ENCODE measurements at places on chromosomes 12 and 14.

DNA sequence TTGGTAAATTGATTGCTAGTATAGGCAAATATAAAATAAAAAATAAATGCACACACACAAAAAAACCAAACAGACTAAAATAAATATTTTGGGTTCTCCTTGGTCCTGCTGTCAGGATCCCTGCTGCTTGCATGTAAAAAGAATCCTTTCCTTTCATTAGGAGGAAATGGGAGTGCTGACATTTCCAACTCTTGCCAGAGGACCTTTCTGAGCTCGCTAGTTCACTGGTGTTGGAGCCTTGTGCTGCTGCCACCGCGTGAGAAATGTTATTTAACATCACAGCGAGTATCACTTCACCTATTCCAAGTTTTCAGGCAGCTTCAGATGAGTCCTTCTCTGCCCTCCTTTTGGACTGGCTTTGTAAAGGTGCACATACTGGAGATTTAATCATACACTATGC is 358.9 kb downstream of the NPAS3 start:
- DNase-seq, result no peak

DNA sequence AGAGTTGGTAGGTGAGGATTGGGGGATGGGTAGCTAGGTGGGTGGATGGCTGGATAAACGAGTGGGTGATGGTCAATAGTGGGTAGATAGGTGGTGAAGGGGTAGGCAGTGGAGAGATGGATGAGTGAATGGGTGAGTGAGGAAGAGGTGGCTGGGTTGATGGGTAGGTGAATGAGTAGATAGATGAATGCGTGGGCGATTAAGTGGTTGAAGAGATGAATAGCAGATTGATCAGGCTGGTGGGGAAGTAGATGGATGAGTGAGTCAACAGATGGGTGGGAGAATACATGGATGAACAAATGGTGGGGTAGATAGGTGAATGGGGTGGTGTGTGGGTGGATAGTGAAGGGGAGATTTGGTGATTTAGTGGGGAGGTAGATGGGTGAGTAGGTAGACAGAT is 51.1 kb downstream of the SYNE3 start:
- no peak for DNase-seq

DNA sequence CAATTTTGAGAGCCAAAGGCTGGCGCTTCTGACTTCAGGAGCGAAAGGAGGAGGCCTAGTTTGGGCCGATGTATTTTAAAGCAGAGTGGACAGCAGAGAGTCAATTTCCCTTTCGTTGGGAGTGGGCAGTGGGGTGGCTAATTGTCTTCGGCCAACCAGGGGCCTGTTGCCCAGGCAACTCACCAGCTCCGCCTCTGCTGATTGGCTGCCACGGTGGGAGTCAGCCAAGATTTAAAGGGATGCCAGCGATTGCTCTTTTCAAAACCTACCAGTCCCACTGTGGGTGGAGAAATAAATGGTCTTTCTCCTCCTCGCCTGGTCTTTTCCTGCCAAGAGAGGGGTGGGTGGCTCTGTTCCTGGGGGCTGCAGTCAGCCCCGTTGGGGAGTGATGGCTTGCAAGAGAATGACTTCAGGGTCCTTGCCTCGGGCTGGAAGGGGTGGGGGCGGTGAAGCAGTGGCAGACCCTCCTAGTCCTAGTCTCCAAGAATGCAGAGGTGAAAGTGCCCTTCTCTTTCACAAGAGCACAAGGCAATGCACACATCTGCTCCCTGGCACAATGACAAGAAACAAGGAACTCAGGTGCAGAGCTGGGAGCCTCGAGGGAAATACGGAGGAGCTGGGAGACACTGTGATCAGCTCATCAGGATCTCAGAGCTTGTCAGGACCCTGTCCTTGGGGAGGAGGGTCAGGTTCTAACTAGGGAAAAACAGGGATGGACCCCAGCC is 37.7 kb downstream of the RASAL1 start:
- DNase-seq, result no peak

GRCh38 chr14:43540948-43541347 is 966.1 kb downstream of the FSCB start:
- no peak for DNase-seq

DNA sequence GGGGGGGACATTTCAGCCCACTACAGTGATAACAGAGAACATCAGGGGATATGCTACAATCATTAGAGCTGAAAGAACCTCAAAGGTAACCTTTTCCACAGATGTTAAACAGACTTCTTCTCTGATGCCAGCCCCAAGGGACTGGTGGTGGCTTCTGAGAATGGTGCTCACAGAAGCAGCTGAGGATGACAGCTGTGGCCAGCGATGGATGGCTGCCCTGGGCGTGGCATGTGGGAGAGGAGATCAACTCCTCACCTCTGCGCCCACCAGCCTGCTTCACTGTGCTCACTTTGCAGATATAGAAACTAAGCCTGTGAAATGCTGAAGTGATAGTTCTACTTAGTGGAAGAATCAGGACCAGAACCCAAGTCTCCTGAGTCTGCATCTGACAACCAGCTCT is 33.0 kb downstream of the FOXN3 start:
- no peak for DNase-seq

Data from KBM-7 (cell line).